Femur (tissue), 1 donor: ENCODE measurements at places on chromosomes 4 and X.

- no peak for DNase-seq
Observed at GRCh38 chr4:3640587-3640962, 108.4 kb upstream of the LRPAP1 start.

- DNase-seq = no peak
Observed at GRCh38 chrX:63503541-63503940, 152.4 kb upstream of the SPIN4 start.

DNA sequence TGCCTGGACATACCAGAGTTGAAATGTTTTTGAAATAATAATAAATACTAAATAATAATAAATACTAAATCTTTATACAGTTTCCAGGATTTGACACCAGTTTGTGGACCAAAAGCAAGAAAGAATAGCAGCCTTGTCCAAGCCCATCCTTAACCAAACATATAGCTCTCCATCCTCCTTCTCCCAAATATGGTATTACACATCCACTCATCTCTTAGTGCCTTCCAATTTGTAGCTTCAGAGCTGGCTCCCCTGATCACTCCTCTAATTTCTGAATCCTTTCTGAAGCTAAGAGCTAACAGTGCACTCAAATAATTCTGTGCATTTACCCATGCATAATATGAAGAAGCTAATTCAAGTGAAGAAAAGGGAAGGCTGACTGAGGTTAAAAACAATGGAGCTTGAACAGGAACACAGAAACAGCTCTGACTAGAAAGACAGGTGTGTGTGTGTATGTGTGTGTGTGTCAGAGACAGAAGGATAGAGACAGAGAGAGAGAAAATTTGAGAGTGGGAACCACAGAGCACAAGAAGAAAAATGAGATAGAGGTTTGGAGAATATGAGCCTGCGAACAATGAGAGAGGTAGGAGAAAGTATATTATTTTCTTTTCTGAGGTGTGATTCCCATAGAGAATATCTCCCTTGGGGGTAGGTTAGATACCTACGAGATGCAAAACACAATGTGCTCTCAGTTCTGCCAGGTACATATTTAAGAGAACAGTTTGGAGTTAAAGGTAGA lies 123.5 kb downstream of the CAMK2D start:
- no peak for DNase-seq

- no peak for DNase-seq
Observed at GRCh38 chr4:13601048-13601447, 26.5 kb downstream of the BOD1L1 start.

DNA sequence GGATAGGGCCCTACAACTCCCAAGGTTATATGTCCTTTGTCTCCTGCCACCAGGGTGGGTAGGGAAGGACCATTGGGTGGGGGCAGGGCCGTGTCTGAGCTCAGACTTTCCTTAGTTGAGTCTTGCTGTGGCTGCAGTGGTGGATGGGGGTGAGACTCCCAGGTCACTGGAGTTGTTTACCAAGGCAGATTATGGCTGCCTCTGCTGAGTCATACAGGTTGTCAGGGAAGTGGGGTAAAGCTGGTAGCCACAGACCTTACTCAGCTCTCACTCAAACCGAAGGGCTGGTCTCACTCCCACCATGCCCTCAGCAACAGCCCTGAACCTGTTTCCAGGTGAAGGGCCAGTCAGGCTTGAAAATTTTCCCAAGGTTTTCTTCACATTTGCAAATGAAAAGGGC lies 58.8 kb upstream of the FAAH2 start:
- DNase-seq = no peak

GRCh38 chr4:138311771-138312535 lies 69.8 kb upstream of the SLC7A11 start:
- DNase-seq = no peak

GRCh38 chrX:45794323-45794994 lies 593.8 kb upstream of the DIPK2B start:
- DNase-seq = no peak

DNA sequence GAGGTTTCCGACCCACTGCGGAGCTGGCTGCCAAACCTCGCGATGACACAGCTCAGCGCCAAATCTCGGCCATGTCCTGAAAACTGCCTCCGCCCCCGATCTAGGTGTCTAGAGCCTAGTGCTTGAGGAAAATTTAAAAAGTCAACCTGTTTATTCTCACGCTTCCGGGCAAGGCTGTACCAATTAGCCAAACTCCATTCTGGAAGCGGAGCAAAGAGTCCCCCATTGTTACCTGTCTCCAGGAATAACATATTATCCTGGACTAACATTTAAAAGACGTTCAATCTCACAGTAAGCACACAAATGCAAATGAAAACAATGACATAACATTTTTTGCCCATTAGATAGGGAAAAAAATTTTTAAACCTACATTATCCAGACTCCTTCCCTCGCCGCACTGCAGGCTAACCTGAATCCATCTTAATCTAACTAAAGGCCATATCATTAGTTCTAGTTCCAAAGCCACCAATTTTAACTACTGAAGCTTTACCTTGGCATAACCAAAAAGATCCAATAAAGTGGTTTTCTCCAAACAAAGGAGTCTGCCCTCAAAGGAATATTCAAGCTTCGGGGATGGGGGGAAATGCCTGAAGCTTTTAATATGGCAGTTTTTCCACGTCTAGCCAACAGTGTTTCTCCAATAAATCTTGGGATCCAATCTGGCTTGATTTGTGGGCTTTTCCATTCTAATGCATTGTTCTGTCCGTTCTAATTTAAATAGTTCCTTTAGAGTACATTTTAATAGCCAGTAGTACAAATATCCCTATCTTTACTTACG lies 1.9 kb downstream of the HUWE1 start:
- DNase-seq = no peak

GRCh38 chr4:67899096-67899495 lies 15.3 kb upstream of the TMPRSS11D start:
- DNase-seq = no peak

DNA sequence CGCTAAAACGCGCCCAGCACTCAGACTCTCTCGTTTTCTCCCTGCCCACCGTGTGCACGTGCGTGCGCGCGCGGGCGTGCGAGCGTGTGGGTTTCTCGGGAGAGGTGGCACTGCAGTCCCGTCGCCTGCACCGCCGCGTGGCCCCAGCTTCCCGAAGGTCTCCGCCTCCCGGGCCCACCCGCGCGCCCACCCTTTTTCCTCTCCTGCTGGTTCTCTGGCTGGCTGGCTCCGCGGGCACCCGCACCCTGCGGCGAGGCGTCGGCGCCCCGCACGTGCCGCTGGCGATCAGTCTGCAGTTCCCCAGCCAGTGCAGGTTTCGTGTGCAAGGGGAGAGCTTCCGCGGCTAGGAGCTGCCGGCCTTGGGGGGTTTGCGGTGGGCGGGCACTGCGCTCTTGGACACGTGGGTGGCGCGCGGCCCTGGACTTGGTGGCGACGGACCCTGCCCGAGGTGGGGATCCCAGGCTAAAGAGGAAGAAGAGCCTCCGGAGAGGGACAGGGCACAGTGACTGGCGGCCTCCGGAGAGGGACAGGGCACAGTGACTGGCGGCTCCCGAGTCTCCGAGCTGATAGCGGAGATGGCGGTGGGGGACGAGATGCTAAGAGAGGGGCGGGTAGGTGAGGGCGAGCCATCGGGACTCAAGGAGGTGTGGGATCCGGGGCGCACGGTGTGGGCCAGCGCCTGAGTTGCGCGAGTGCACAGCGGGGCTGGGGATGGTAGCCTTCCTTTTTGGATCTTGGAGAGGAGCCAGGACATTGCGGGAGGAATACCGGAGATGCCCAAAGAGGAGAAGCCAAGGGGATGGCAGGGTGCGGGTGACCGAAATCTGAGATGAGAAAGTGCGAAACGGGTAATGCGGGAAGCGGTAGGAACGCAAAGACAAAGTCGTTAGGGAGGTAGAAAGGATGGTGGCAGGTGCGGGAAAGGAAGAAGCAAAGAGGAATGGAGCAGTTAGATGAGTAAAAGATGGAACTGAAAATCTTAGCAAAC lies at the start of gene FAM184B:
TSS of gene FAM184B (minus strand) at position 322 of the 988 bp plus-strand sequence. CDS start 322 bp downstream, outside the sequence.
- DNase-seq = no peak
